ENCODE measurements at places on chromosomes 5 and 9.
A peak's percentile ranks its signal among the peaks of the same experiment; 100 is the strongest.

DNA sequence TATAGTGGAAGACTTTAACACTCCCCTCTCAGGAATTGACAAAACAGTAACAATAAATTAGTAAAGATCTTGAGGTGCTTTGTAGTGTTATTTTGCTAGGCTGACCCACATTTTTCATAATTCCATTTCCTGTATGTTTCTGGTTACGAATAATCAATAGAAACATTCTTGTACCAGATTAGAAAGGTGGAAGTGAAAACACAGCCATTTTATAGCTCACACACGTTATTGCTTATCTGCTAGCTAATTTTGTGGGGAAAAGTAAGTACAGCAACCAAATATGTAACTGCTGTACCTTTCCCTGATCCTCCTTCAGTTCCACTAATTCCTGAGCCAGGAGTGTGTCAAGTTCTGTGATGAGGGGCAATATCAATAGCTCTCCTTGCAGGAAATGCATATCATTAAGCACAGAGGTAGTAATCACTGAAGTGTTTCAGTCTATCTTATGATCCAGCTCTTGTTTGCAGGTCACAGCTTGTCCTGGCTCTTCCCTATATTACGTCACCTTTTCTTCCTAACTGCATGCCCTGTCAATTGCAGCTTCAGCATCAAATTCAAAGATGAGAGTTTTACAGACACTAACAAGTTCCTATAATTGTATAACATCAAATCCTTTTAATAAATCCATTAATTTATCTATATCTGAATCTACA lies 59.4 kb downstream of the MINAR2 start:
- H3K36me3 ChIP-seq: no peaks in the 10 kb centered on the region
- H3K4me1 ChIP-seq: no peaks in the 10 kb centered on the region
- H3K27ac ChIP-seq: no peak overlapping the region
- no peak for DNase-seq
- no peak overlapping the region for H3K4me3 ChIP-seq

GRCh38 chr9:120353506-120353905 lies 226.5 kb downstream of the CDK5RAP2 start:
- no peak for DNase-seq
- peaks cover 6% of the 10 kb centered on the region for H3K27me3 ChIP-seq
- no peak overlapping the region for H3K4me3 ChIP-seq
- H3K4me1 ChIP-seq: no peaks in the 10 kb centered on the region

GRCh38 chr9:105725370-105725769 lies 31.0 kb downstream of the TMEM38B start:
- DNase-seq: no peak
- H3K36me3 ChIP-seq: no peaks in the 10 kb centered on the region
- no peaks in the 10 kb centered on the region for H3K4me1 ChIP-seq
- no peak overlapping the region for H3K27ac ChIP-seq

GRCh38 chr5:134131578-134132350 lies 17.3 kb downstream of the TCF7 start:
- no peak for DNase-seq
- H3K27ac ChIP-seq: peak overlapping the region; percentile 91
- H3K4me3 ChIP-seq: peak overlapping the region; percentile 38
- peaks cover 100% of the 10 kb centered on the region for H3K4me1 ChIP-seq

DNA sequence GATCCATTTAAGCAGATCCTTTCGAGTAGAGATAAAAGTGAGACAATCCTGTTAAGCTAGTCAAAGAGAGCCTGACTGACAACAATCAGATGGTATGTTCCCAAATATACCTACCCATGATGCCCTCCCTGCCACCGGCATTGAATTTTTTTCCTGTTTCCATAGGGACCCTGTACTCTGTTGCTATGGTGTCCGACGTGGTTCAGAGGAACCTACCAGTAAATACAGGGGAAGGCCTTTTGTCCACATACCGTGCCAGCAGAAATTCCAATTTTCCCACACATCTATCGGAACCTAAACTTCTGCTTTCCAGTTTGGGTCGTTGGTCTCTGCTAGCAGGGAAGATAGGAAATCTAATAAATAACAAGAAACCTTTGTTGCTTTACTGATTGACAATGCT lies 64.7 kb downstream of the MEGF10 start:
- H3K27me3 ChIP-seq: no peaks in the 10 kb centered on the region
- H3K4me1 ChIP-seq: no peaks in the 10 kb centered on the region
- H3K4me3 ChIP-seq: no peak overlapping the region
- no peak overlapping the region for H3K27ac ChIP-seq
- no peak for DNase-seq

DNA sequence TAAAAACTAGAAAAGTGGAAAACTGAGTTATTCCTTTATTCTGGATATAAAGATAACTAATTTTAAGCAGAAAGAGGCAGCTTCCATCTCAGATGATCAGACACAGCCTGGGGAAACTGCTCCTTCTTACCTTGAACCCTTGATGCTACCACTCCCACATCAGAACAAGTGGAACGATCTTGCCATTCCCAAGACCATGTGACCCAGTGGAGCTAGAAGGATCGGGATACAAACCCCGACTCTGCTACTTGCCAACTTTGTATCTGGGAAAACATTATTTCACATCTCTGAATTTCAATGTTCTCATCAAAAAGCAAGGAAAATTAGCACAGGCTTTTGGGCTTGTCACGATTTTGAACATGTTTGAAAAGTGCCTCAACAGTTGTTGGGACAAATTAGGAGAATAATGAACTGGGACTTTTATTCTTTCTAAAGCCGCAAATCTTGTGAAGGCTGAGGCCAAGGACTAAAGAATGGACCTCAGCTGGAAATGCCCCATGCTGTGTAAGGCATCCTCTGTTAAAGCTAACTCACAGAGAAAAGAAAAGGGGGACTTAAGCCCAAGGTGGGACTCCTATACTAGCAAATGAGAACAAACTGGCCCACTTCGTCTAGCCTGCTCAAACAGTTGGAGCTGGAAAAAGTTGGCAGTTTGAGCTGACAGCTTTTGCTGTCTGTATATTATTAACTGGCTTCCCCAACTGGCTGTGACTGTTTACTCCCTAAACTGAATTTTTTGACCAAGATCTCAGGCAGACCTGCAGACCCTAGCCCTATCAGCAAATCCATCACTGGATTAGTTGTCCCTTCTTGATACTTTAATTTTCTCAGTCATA lies 552.3 kb downstream of the EFNA5 start:
- H3K4me1 ChIP-seq: no peaks in the 10 kb centered on the region
- no peaks in the 10 kb centered on the region for H3K36me3 ChIP-seq
- H3K27me3 ChIP-seq: no peaks in the 10 kb centered on the region
- H3K27ac ChIP-seq: no peak overlapping the region

All from thymus (tissue), 14 donors.